ENCODE measurements at places on chromosomes 7 and 10.

- DNase-seq, result no peak
Measured at GRCh38 chr10:79327090-79327457, 20.2 kb upstream of the PPIF start.

GRCh38 chr7:29099896-29100847 lies 46.2 kb downstream of the CPVL start:
- no peak for DNase-seq

DNA sequence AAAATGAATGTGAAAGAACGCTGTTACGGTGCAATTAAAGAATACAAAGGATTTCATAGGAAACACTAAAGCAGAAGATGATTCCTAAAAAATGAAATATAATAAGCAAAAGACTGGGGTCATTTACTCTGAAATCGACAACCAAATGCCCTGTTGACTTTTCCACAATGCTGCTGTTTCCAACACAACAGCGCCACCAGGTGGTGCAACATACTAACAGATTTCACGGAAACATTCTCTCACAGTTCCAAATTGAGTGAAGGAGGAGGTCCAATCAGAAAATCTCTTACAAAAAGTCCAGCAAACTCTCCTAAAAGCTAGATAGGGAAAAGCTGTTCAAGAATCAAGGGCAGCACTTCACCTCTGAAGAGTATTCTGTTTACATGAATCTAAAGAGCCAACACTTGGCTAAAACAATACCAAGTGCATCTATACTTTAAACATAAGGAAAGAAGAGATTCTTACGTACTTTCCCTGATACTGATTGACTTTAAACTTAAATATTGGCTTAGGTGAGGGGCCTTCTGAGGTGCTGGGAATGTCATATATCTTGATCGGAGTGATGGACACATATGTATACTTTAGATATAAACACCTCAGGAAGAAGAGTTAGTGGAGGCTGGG lies 55.9 kb downstream of the UPF2 start:
- DNase-seq, result peak; percentile 59

DNA sequence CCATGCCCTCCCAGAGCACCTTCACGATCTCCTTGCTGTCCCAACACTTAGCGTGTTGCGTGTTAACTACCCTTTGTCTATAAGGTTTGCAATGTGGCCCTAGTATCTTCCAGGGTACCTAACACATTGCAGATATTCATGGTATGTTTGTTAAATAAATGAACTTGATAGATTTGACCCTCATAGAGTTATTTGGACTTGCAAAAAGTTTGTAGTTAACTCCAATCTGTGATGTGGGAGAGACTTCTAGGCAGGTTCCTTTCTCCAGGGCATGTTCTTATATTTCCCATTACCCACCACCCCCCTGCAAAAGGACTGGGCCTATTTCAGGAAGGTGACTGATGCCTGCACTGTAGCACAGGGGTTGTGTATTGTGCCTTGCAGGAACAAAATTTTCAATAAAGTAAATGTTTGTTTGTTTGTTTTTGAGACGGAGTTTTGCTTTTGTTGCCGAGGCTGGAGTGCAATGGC lies 612 bp downstream of the HILPDA start:
- no peak for DNase-seq

GRCh38 chr10:43402176-43402575 lies 6.8 kb downstream of the HNRNPF start:
- DNase-seq, result no peak

GRCh38 chr10:24596217-24596930 lies 127.3 kb downstream of the ARHGAP21 start:
- no peak for DNase-seq

- DNase-seq, result no peak
Measured at GRCh38 chr7:68720697-68721096, 877.6 kb upstream of the AUTS2 start.

GRCh38 chr7:114939484-114940097 lies 17.7 kb downstream of the MDFIC start:
- DNase-seq, result no peak

GRCh38 chr10:131560706-131561355 lies 249.3 kb upstream of the TCERG1L start:
- DNase-seq, result no peak

DNA sequence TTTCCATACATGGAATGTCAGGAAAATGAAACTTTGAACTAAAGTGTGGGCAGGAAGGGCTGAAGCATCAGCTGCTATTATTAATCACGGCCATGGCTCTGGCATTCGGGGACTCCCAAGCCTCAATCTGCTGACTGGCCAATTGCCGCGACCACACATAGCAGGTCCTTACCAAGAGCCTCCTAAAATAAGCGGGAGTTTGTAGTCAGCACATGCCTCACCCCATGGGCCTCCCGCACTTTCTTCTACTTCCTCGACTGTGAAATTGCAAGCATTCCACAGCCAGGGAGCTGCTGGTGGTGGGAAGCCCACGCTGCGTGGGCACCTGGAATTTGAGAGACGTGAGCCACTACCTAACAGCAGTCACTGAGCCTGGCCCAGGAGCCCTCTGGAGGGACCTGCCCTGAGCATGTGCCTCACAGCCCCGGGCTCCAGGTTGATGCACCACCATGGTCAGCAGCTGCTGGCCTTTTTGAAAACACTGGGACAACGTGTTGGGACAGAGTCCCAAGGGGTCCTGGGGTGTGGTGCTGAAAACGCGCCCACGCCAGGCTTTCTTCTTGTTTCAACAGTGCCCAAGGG lies 211.4 kb downstream of the TNS3 start:
- no peak for DNase-seq

GRCh38 chr7:16695621-16696237 lies 49.7 kb downstream of the BZW2 start:
- DNase-seq, result peak; percentile 15
